ENCODE measurements at places on chromosomes 4 and X.

- DNase-seq, result no peak
These were observed 22.9 kb upstream of the FRMPD4 start for GRCh38 chrX:12115377-12115776.

DNA sequence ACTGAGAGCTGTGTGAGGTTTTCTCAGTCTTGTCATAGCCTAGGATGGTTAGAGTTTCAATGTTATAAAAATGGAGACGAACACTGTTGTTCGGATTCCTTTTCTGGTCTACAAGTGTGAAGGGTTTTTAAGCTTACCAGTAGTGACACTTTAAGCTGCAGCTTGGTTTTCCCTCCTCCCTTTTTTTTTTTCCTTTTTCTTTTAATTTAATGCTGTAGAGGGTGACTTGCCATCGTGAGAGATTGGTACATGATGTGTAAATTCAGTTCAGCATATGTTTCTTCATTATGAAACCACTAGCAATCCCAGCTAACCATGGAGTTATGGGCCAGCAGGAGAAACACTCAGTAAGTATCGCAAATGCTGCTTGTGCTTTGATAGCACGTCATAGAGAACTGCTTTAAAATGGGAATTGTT lies 165.0 kb downstream of the RAPGEF2 start:
- DNase-seq, result no peak

DNA sequence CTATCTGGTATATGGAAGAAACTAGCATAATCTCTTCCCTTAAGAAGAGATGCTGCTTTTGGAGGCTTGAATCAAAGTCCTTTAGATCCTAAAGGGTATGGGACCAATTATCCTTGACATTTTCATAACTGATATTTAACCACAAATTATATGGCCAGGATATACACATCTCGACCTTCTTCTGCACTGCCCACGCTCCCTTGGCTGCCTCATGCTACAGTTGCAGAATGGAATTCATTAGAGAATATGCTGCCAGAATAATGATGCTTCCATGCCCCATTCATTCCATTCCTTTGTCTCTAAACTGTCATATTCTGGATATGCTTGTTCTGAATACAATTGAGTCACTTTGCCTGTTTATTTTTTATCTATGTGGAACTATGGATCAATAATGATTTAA lies 157.1 kb upstream of the PACRGL start:
- DNase-seq, result no peak

GRCh38 chrX:4994855-4995254 lies 1233.8 kb downstream of the NLGN4X start:
- DNase-seq, result no peak

- no peak for DNase-seq
These were observed 83.4 kb upstream of the MID1IP1 start for GRCh38 chrX:38717871-38718270.

- no peak for DNase-seq
These were observed 79.8 kb upstream of the LANCL3 start for GRCh38 chrX:37491686-37492085.

DNA sequence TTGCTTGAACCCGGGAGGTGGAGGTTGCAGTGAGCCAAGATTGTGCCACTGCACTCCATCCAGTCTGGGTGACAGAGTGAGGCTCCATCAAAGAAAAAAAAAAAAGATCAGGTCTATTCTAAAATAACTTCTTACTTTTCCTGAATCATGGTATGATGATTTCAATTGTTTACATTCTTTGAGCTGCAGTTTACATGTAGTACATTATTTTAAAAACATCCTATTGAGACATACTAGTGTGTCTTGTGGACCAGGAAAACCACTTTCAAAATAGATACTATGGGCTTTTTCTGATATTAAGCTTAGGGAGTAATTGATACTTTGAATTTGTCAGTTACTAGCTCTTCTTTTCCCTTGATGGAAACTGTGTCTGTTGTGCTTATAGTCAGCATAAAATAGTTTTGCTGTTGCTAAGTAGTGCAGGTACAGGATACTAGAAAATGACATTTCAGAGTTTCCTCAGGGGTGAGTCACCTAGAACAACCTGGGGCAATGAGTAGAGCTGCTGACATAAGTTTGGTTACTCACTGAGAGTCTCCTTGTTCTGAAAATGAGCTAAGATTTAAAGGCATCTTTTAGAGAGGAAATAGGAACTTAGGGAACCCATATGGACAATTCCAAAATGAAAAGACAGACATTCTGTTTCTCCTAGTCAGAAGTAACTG lies 53.2 kb upstream of the C4orf54 start:
- DNase-seq, result no peak

DNA sequence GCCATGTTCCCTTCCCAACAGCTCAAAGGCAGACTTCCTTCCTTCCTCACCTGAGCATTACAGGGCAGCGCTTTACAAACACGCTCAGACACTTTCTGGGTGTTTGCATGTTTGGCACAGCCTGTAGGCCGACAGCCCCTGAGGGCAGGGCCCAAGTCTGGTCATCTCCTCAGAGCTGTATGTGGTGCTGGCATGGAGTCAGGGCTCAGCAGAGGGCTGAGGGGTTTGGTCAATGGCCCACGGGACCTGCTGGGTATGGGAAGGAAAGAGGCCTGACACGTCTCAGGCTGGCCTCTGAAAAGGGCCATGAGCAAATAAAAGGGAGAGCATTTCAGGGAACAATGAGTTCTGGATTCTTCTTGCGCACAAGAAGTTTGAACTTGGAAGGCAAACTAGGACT lies 73.8 kb upstream of the MAP3K15 start:
- DNase-seq, result no peak

DNA sequence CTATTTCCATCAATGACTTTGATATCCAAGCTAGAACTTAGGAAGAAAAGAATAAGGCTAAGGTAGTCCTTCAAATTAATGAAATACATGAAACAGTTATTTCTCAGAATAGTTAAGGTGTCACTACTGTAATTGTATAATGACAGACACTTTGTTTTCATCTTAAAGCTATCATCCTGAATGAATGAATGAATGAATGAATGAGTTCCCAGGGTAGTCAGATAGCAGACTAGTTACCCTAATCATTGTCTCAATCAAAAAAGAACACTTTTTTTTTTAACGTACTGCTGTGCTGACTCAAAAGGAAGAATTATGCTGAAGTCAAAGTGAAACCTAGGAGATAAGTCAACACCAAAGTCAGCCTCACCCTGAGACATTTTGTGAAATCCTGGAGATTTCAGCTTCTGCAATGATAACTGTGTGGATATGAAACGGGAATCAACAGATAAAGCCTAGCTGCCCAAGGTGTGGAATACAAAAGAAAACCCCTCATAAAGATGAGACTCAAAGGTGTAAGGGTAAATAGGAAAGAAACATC lies 68.3 kb upstream of the CNKSR2 start:
- no peak for DNase-seq

Measured in stimulated activated CD8-positive, alpha-beta memory T cell treated with anti-CD3 and anti-CD28 coated beads, Interleukin-2, amount 100 ng/mL, for 1 hour (primary cell).